Thoracic aorta (tissue), 2 donors: ENCODE measurements at places on chromosomes 12 and 14.

DNA sequence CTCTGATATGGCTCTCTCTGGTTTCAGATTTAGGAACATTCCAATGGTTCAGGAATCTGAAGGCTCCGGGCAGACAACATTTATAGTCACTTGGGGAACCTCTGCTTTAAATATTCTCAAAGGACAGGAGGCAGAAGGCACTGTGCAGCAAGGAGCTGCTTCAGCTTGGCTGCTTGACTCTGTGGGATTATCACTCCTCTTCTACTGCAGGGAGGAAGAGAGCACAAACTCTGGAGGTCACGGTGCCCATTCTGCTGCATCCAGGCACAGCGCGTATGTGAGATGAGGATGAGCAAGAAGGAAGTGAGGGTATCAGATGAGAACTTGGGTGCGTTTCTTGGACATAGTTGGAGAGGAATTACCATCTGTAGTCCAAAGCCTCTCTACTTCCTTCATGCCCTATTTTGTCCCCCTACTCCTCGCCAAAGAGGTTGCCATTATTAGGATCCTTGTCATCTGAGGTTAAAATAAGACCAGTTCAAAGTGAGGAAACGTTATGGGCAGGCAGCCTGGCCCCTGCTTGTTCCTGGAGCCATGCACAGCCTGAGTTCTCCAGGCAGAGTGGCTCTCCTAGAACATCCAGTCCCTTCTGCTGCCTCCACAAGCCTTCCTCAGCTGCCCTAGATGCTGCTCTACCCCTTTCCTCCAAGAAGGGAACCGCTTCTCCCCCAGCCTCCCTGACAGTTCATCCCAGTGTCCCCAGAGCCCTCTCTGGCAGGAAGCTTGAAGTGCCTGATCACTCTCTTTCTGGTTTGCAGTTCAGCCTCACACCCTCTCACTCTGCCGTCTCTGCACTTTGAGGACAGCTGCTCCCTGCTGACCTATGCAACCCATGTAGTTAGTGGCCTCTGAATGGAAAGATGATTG, 12.5 kb downstream of the FGF6 start:
- H3K36me3 ChIP-seq = no peaks in the 10 kb centered on the region
- no peak overlapping the region for H3K4me3 ChIP-seq
- H3K4me1 ChIP-seq = no peaks in the 10 kb centered on the region
- H3K27me3 ChIP-seq = no peaks in the 10 kb centered on the region

DNA sequence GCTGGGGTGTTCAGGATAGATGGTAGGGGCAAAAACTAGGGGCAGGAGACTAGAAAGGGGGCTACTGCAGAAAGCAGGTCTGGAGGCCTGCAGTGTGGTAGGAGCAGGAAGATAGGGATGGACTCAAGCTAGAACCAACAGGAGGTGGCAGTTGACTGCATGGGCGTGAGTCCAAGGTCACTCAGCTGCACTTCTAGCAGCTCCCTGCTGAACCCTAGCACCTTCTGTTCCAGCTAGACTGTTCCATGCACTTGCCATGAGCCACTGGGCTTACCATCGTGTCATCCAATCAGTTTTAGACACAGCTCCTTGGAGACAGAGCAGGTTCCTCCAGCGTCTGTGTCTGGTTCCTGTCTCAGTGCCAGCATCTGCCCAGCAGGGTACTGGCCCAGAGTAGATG, 11.3 kb upstream of the KRT8 start:
- no peaks in the 10 kb centered on the region for H3K27me3 ChIP-seq
- DNase-seq = no peak
- H3K4me1 ChIP-seq = no peaks in the 10 kb centered on the region
- no peak overlapping the region for H3K27ac ChIP-seq
- H3K4me3 ChIP-seq = no peak overlapping the region

DNA sequence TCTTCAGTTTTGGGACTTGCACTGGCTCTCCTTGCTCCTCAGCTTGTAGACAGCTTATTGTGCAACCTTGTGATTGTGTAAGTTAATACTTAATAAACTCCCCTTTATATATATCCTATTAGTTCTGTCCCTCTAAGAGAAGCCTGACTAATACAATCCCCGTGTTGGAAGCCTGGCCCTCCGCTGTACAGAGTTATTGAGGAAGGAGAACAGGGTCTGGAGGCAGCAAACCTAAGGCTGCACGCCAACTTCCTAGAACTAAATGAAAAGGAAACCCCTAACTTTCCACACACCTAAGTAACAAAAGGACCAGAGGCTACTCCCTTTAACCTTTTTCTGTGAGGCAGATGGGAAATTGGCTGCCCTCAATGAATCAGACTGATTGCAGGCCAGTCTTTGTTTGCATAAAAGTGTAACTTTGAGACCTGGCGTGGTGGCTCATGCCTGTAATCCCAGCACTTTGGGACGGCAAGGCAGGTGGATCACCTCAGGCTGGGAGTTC, 42.6 kb upstream of the LIMA1 start:
- no peak for DNase-seq
- H3K4me1 ChIP-seq = peaks cover 4% of the 10 kb centered on the region
- H3K4me3 ChIP-seq = no peak overlapping the region
- H3K27me3 ChIP-seq = no peaks in the 10 kb centered on the region
- H3K27ac ChIP-seq = no peak overlapping the region

GRCh38 chr14:77869340-77869739, 69.4 kb downstream of the ADCK1 start:
- DNase-seq = no peak
- H3K36me3 ChIP-seq = no peaks in the 10 kb centered on the region
- no peak overlapping the region for H3K27ac ChIP-seq
- no peaks in the 10 kb centered on the region for H3K4me1 ChIP-seq

DNA sequence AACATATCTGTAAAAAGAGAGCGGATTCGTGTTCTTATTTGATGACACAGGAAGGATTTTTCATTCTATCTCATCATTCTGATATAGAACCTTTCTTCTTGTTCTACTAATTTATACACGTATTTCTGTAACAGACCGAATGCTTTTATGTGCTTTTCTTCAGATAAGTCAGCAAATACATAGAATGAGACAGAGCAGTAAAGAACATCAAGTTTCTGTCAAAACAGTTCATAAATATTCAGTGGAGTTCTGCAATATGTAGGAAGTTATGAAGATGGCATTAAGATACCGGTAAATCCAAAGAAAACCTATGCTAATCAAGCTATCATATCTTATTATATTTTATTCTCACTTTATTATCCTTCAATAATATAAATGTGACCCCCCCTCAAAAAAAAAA, 280.6 kb downstream of the EGLN3 start:
- H3K4me3 ChIP-seq = no peak overlapping the region
- H3K4me1 ChIP-seq = no peaks in the 10 kb centered on the region
- no peak for DNase-seq
- no peak overlapping the region for H3K27ac ChIP-seq
- no peaks in the 10 kb centered on the region for H3K27me3 ChIP-seq

DNA sequence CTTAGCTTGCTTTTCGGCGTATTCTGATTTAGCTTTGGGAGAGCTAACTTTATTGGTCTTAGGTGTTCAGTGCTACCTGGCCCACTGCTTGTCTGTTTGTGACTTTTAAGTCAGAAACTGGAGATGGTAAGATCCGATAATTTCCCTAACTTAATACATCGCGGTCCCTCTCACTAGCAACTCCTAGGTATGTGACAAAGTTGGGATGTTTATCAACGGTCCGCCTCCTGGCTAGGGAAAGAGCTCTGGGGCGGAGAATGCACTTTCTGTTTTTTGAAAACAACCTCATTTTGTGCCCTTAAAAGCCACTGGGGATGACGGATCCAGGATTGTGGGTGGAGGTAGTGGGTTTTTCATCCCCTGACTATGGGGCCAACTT, 1.2 kb downstream of the CDKN1B start:
- peak overlapping the region; percentile 99 for H3K27ac ChIP-seq
- H3K27me3 ChIP-seq = no peaks in the 10 kb centered on the region
- peak overlapping the region; percentile 98 for H3K4me3 ChIP-seq
- DNase-seq = no peak
- peaks cover 6% of the 10 kb centered on the region for H3K36me3 ChIP-seq

DNA sequence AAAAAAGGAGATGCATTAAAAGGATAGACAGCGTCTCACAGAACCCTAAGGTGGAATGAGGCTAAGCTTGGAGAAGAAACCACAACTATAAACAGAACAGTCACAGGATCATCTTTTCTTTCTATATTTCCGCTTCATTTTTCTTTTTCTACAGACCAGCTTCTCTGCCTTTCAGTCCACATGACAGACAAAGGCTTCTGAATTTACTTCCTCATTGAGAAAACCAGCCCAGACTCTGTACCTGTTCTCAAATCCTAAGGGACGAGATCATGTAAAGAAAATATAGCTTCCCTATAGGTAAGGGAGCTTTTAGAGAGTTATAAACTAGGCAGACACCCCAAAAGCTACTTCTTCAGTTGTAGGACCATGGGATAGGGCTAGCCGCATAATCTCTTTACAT, 17.4 kb downstream of the SGPP1 start:
- H3K27ac ChIP-seq = no peak overlapping the region
- no peak for DNase-seq
- no peaks in the 10 kb centered on the region for H3K27me3 ChIP-seq
- H3K4me1 ChIP-seq = peaks cover 9% of the 10 kb centered on the region
- H3K4me3 ChIP-seq = no peak overlapping the region

DNA sequence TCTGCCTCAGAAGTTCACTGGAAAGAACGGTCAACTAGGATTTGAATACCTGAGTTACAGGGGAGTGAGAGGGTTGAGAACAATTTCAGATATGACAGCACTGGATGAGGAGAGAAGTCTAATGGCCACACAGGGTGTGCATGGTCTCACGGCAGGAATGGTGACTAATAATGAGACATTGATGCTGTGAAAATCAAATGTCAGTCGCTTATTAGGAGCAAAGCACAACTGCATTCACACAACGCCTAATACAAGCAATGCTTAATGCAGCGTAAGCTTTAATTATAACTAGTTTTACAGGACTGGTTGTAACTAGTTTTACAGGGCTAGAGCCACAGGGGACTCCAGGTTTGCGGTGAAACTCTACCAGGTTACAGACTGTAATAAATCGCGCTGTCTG, 23.4 kb upstream of the PRIMA1 start:
- H3K27ac ChIP-seq = no peak overlapping the region
- H3K36me3 ChIP-seq = no peaks in the 10 kb centered on the region
- H3K4me3 ChIP-seq = no peak overlapping the region
- no peaks in the 10 kb centered on the region for H3K4me1 ChIP-seq
